Left cardiac atrium (tissue), 4 donors: ENCODE measurements at places on chromosomes 5 and 9. TPM values are rescaled to one million over a fixed set of nuclear protein-coding genes. Genes with fewer than 3 reads are reported as not detected.

- DNase-seq, result no peak
Observed at GRCh38 chr5:136905571-136905970, 540.2 kb upstream of the TRPC7 start.

The SPATA31E1 gene
- not detected for total RNA-seq

The MARVELD2 gene
- total RNA-seq, result 2.0 TPM

DNA sequence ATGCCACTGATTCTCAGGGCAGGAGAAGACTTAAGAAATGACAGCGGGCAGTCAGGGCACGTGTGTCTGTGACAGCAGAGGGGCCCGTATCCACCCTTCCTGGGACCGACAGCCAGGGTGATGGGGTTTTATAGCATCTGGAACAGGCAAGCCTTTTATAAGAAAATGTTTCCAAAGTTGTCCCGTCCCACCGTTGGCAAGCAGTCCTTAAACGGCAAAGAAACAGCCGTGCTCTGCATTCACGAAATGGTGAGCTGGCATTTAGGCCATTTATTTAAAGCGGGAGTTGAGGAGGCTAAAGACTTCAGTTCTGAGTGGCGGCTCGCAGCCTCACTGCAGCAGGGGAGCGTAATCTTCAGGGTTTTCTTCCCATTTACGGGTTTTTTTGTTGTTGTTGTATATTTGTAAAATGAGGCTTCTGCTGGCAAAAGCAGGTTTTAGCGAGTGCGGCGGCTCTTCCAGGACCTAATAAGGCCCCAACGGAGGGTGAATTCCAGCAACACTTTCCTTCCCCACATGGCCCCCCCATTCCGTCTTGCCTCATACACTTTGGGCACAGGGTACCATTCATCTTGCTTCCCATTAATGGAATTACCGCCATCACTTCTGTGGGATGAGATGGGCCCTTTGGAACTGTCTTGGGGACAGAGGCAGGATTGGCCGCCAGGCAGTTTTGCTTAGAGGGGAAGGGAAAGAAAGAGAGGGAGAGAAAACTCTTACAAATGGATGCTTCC, 15.8 kb downstream of the NEK6 start:
- DNase-seq, result no peak

The EXOSC2 gene
- 15.4 TPM for total RNA-seq

The KLF4 gene
- total RNA-seq, result 45.2 TPM

The KIF4B gene
- total RNA-seq, result 0.05 TPM

DNA sequence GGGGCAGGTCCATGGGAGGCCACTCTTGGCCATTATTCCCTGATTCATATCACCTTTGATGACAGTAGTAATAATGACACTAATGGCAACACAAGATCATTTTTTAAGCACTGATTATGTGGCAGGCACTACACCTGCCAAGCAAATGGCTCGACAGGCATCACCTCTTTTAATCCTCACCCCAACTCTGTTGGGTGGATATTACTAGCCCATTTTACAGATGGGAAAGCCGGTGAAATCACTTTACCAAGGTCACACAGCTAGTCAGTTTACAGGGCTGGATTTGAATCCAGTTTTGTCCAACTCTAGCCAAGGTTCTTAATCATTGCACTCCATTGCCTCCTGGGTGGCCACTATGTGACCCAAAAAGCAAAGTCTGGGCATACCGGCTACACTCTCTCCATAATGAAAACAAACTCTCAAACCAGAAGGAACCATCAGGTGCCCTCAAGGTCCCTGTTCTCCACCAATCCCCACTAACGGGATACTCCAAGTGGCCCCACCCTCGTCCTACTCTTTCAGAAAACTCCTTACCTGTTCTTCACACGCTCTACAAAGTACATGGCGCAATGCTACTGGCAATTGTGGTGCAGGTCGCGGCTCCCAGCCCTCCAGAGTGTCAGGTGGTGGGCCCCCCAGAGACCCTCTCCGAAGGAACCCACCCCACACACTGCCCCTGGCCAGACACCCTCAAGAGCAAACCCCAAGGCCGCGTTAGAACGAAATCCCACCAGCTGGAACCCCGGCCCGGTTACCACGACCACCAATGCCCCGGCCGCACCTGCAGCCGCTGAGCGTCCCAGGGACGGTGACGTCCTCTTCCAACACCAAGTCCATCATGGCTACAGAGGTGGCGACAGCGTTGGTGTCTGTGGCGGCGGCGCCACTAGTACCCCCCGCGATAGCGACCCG, 572 bp downstream of the CDK5RAP2 start:
- no peak for DNase-seq

DNA sequence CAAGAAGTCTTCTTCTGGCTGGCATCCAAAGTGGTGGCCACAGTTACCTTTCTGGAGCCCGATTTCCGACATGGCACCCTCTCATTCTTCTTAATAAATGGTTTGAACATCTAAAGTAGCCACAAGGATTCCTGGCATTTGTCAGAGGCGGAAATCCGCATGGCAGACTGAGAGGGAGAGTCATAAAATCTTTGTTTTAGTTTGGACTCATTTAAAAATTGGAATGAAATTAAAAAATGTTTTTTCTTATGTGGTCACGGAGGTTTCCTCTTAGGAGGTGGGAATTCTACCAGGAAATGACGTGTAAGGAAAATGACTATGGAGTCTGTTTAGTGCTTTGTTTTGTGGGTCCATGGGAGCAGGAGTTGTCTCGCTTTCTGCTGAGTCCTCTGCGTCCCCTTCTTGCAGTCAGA, 133.0 kb upstream of the PTCH1 start:
- no peak for DNase-seq

GRCh38 chr9:131942146-131942720, 137.4 kb downstream of the MED27 start:
- no peak for DNase-seq

The PCDHA9 gene
- total RNA-seq, result 0.05 TPM

The UGT3A2 gene
- not detected for total RNA-seq

The STPG3 gene
- 0.59 TPM for total RNA-seq

The GLRX gene
- 73.1 TPM for total RNA-seq

DNA sequence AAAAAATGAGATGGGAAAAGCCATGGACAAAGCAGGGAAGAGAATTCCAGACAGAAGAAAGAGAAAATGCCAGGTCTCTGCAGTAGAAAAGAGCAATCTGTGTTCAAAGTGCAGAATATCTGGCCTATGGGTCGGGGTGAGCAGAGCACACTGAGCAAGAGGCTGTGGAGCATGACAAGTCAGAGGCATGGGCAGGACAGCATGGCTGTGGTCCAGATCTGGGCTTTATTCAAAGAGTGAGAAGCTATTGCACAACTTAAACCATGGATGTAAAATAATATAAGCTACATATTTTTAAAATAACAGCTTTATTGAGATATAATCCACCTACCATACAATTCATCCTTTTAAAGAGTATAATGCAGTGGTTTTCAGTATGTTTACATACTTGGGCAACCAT, 133.1 kb upstream of the SPDL1 start:
- DNase-seq, result no peak
